ENCODE measurements at places on chromosomes 4 and X. TPM values are rescaled to one million over a fixed set of nuclear protein-coding genes. Genes with fewer than 3 reads are reported as not detected.

- no peak for DNase-seq
- H3K36me3 ChIP-seq, result no peaks in the 10 kb centered on the region
- H3K4me3 ChIP-seq, result no peak overlapping the region
- H3K27me3 ChIP-seq, result no peaks in the 10 kb centered on the region
Measured at GRCh38 chr4:132860976-132861375, 288.1 kb upstream of the PCDH10 start.

DNA sequence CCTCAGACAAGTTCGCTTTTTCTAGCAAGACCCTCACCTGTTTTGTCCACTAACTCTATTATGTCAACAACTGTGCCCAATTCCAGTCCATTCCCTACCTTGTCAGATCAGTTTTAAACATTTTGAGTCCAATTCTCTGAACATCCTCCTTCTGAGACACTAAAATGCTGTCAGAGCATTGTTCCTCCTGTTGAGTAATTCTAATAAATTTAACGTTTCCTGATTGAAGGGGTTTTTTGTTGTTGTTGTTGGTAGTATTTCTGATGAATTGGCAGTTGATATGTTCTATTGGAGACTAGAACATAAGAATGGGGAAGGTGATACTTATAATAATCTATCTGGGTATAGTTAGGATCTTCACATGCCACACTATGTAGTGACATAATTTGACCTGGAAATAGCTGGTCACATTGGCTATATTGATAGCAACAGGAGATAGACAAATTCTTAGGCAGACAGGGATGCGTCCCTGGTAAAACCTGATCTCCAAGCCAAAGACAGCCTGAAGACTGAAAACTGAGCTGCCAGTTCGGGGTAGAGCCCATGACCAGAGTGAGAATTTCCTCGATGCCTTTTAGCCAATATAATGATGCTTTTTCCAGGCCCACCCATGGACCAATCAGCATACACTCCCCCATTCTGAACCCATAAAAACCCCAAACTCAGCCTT is 12.4 kb upstream of the CXCL2 start:
- no peak overlapping the region for H3K4me3 ChIP-seq
- H3K36me3 ChIP-seq, result no peaks in the 10 kb centered on the region
- H3K27me3 ChIP-seq, result peaks cover 2% of the 10 kb centered on the region
- H3K27ac ChIP-seq, result no peak overlapping the region

DNA sequence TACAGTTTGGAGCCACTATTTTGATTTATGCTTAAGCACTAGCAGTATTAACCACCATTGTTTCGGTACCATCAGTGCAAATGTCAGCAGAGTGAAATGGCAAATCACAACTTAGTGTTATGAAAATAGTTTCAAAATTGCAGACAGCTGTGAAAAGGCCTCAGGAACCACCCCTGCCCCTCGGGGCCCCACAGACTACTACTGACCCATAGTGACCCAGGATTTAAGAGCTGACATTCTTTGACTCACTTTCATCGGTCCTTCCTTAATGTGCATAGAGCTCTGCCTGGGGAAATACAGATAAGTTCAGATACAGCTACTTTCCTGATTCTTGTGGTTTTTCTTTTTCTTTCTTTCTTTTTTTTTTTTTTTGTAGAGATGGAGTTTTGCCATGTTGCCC is 3.3 kb upstream of the BBS7 start:
- H3K4me1 ChIP-seq, result peaks cover 13% of the 10 kb centered on the region
- DNase-seq, result peak; percentile 10
- no peak overlapping the region for H3K27ac ChIP-seq

GRCh38 chrX:23317799-23318724 is 16.6 kb upstream of the PTCHD1 start:
- H3K4me1 ChIP-seq, result no peaks in the 10 kb centered on the region
- peak; percentile 49 for DNase-seq
- H3K27me3 ChIP-seq, result no peaks in the 10 kb centered on the region

Gene PRR32
- total RNA-seq, result not detected

Gene F9
- not detected for total RNA-seq

GRCh38 chr4:149999485-150000074 is 78.7 kb upstream of the DCLK2 start:
- no peak overlapping the region for H3K4me3 ChIP-seq
- H3K27ac ChIP-seq, result no peak overlapping the region
- H3K27me3 ChIP-seq, result peaks cover 10% of the 10 kb centered on the region

GRCh38 chr4:8906668-8906970 is 35.0 kb upstream of the HMX1 start:
- H3K27ac ChIP-seq, result no peak overlapping the region
- no peaks in the 10 kb centered on the region for H3K4me1 ChIP-seq
- H3K27me3 ChIP-seq, result no peaks in the 10 kb centered on the region
- no peaks in the 10 kb centered on the region for H3K36me3 ChIP-seq

Gene FGFBP1
- not detected for total RNA-seq

Gene RNF212
- total RNA-seq, result 2.4 TPM

Gene FGG
- total RNA-seq, result not detected

DNA sequence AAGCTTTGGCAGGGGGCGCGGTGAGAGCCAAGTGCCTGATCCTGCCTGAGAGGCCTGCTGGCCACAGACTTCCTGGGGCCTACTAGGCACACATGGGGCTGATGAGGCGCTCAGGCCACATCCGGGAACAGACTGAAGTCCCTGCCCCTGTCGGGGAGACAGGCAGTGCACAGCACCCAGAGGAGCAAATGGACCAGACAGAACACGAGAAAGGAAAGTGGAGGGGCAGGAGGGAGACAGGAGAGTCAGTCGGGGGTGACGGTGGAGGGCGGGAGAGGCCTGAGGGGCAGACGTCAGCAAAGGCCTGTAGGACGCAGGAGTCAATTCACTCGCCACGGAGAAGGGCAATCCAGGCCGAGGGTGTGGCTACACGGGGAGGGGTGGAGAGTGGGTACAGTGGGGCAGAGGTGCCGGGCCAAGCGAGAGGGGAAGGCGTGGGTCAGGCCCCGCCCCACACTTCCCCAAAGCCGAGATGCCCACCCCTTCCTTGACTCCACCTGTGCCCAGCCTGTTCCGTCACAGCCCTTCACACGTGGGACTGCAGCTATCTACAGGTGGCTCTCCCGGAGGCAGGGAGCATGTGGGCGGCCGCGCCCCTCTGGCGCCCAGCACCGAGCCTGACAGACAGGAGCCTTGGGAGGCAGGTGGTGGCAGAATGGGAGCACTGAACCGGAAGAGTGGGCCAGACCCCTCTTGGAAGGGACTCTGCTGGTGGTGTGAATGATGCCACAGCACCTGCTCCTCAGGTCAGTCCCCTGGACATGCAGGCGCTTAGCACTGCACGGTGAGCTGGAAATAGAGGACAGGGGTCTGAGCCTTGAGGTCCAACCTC is 20.5 kb downstream of the NOP14 start:
- peaks cover 77% of the 10 kb centered on the region for H3K36me3 ChIP-seq
- peak; percentile 47 for DNase-seq
- H3K4me1 ChIP-seq, result peaks cover 27% of the 10 kb centered on the region
- H3K27ac ChIP-seq, result peak overlapping the region; percentile 31
- no peaks in the 10 kb centered on the region for H3K27me3 ChIP-seq

Gene ARHGAP6
- total RNA-seq, result not detected

Gene AADAT
- total RNA-seq, result not detected

Gene TBC1D8B
- 0.88 TPM for total RNA-seq

Gene HOPX
- total RNA-seq, result 83.9 TPM

- no peak overlapping the region for H3K4me3 ChIP-seq
- no peak overlapping the region for H3K27ac ChIP-seq
- no peaks in the 10 kb centered on the region for H3K4me1 ChIP-seq
- no peaks in the 10 kb centered on the region for H3K36me3 ChIP-seq
Measured at GRCh38 chr4:22730021-22730420, 37.3 kb downstream of the GBA3 start.

DNA sequence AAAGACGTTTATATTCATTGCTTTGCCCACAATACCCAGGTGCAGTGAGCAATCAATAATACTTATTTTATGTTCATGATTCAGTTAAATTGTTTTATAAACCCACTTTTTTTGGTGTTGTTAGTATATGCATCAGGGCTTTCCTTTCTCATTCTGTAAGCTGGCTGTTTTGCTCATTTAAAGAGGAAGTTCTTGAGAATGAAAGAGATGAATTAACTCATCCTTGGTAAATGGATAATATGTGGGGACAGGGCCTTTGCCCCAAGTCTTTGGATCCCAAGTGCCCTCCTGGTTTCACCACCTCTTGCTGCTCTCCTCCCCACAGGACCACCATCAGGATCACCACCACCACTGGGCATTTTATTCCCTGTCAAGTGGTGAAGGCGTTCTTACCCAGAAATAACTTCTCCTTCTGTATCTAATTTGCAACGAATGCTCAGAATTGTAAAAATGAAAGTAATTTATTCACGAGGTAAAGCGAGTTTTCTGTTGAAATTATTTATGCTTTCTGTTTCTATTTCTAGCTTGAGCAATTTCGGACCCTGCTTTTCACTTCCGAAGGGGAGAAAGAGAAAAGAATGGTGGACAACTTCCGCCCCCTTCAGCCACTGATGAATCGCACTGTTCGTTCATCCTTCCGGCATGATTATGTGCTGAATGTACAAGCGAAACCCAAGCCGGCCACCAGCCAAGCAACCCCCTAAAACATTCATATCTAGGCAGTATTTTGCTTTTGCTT is 8.2 kb upstream of the ZRSR2 start:
- H3K27me3 ChIP-seq, result no peaks in the 10 kb centered on the region
- DNase-seq, result peak; percentile 35
- peaks cover 10% of the 10 kb centered on the region for H3K36me3 ChIP-seq
- H3K4me1 ChIP-seq, result peaks cover 8% of the 10 kb centered on the region

GRCh38 chr4:108035691-108036090 is 46.0 kb downstream of the HADH start:
- H3K4me3 ChIP-seq, result peak overlapping the region; percentile 59
- H3K27me3 ChIP-seq, result no peaks in the 10 kb centered on the region

- H3K27ac ChIP-seq, result no peak overlapping the region
- no peaks in the 10 kb centered on the region for H3K4me1 ChIP-seq
Measured at GRCh38 chr4:77992581-77992980, 64.5 kb upstream of the FRAS1 start.

Gene TCP11X2
- total RNA-seq, result not detected

DNA sequence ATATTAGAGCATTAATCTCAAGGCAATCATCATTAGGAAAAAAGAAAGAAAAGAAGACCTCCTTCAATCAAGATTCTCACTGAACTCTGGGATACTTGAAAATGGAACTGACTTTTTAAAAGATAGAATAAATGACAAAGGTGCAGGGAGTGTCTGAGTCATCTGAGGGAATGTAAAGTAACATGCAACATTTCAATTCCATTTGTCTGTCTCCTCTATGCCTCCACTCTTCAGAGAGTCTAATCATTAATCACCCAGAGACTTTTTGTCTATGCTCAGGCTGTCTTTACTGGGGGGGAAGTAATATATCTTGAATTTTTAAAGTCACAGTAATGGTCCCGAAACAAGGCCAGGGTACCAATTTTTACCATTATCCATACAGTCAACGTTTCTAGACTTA is 55.0 kb upstream of the PACRGL start:
- H3K36me3 ChIP-seq, result no peaks in the 10 kb centered on the region
- H3K27me3 ChIP-seq, result no peaks in the 10 kb centered on the region
- no peak for DNase-seq
- no peak overlapping the region for H3K27ac ChIP-seq
- H3K4me3 ChIP-seq, result no peak overlapping the region

- H3K4me3 ChIP-seq, result no peak overlapping the region
- peaks cover 14% of the 10 kb centered on the region for H3K4me1 ChIP-seq
- H3K36me3 ChIP-seq, result peaks cover 6% of the 10 kb centered on the region
- no peak for DNase-seq
- no peak overlapping the region for H3K27ac ChIP-seq
Measured at GRCh38 chr4:108247387-108248049, 78.8 kb upstream of the LEF1 start.

DNA sequence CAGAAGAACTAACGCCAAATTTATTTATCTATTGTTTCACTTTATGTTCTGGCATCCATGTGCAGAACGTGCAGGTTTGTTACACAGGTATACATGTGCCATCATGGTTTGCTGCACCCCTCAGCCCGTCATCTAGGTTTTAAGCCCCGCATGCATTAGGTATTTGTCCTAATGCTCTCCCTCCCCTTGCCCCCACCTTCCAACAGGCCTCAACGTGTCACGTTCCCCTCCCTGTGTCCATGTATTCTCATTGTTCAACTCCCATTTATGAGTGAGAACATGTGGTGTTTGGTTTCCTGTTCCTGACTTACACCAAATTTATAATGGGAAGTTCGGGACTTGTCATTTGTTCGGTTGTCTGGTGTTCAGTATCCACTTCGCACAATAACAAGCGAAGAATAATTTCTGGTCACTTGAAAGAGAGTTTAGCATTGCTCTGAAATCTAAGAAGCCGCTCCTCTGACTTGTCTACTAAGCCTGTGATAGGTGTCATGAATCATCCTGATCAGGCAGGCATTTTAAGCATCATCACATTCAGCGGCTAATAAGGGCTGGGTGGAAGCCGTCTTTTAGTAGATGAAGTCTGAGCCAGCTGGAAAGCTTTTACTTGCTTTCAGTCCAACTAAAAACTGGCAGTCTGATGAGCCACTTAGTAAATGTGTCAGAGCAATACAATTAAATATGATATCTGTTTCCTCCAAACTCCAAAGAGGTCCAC is 1065.7 kb upstream of the PABPC4L start:
- no peak overlapping the region for H3K4me3 ChIP-seq
- H3K27ac ChIP-seq, result no peak overlapping the region
- no peak for DNase-seq
- H3K4me1 ChIP-seq, result no peaks in the 10 kb centered on the region

- H3K4me3 ChIP-seq, result peak overlapping the region; percentile 78
- no peak for DNase-seq
- no peaks in the 10 kb centered on the region for H3K27me3 ChIP-seq
- peaks cover 32% of the 10 kb centered on the region for H3K4me1 ChIP-seq
- peak overlapping the region; percentile 80 for H3K27ac ChIP-seq
- H3K36me3 ChIP-seq, result no peaks in the 10 kb centered on the region
Measured at GRCh38 chrX:154805696-154806091, 409 bp upstream of the MPP1 start.

DNA sequence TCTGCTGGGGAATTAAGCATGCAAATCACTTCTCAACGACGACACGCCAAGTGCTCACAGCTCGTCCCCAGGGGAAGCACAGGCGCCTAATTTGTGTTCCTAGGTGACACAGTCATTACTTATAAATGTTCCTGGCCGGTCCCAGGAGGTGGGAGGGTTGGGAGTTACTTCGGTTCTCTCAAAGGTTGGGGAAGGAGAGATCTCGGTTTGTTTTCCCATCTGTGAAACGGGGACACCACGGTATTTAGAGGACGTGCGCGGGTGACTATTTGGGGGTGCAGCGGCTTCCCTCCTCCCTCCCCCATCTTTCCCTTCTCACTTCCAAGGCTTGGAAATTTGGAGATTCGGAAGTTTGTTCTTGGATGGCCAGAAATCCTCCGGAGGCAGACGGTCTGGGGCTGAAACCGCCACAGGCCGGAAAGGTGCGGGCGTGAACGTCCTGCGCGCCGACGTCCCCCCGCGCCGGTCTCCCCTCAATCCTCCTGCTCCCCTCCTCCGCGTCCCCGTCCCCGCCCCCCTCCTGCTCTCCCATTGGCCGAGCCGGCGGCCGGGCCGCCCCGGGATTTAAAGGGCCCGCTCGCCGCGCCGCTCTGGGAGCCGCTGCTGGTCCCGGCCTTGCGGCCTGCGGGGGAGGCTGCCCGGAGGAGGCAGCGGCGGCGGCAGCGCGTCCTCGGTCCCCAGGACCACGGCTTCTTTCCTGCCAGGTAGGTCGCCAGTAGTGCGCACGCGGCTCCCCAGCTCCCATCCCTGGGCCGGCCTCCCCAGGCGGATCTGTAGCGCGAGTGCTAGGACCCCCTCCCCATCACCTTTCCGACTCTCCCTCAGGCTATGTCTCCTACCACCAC is at the start of gene PORCN:
Gene PORCN, plus strand, starts transcription at position 593 of the 845 bp plus-strand sequence. CDS start 829 bp downstream, outside the sequence.
- H3K4me3 ChIP-seq, result peak within 1 kb of the TSS; percentile 85
- H3K27me3 ChIP-seq, result no peaks in the 10 kb centered on the region
- peak; percentile 87 for DNase-seq
- no peaks in the 10 kb centered on the region for H3K36me3 ChIP-seq
- peaks cover 13% of the 10 kb centered on the region for H3K4me1 ChIP-seq

Gene CYSLTR1
- total RNA-seq, result 3.1 TPM

- peaks cover 28% of the 10 kb centered on the region for H3K27me3 ChIP-seq
- peaks cover 2% of the 10 kb centered on the region for H3K4me1 ChIP-seq
- H3K27ac ChIP-seq, result no peak overlapping the region
- DNase-seq, result no peak
Measured at GRCh38 chrX:617401-617800, 13.2 kb upstream of the SHOX start.

Data from activated CD4-positive, alpha-beta T cell treated with anti-CD3 and anti-CD28 coated beads for 36 hours (primary cell).